ENCODE measurements at places on chromosomes 4 and X. TPM values are rescaled to one million over a fixed set of nuclear protein-coding genes. Genes with fewer than 3 reads are reported as not detected.

The GATA1 gene
- not detected for total RNA-seq

The MSANTD1 gene
- 0.19 TPM for total RNA-seq

The TMEM154 gene
- 3.1 TPM for total RNA-seq

The MAGEA12 gene
- not detected for total RNA-seq

The MAGEA3 gene
- total RNA-seq = not detected
